Fibroblast of lung (primary cell): ENCODE measurements at places on chromosomes 1 and 21. TPM values are rescaled to one million over a fixed set of nuclear protein-coding genes. Genes with fewer than 3 reads are reported as not detected.

- no peak for DNase-seq
These were observed 7.9 kb downstream of the SLAMF1 start for GRCh38 chr1:160638926-160639325.

GRCh38 chr1:109619576-109620400 lies at the start of the genes AMPD2 and GNAT2:
Gene AMPD2 (plus strand): TSS chr1:109619837. CDS start chr1:109621176, 1,339 bp downstream.
Gene GNAT2 (minus strand): TSS chr1:109619616. CDS start chr1:109612870, 6,746 bp downstream.
- DNase-seq, result peak; percentile 86

- DNase-seq, result peak; percentile 7
These were observed 21.8 kb downstream of the MMEL1 start for GRCh38 chr1:2611031-2611501.

GRCh38 chr1:153958961-153959260 lies 499 bp upstream of the CRTC2 start:
- no peak for DNase-seq

DNA sequence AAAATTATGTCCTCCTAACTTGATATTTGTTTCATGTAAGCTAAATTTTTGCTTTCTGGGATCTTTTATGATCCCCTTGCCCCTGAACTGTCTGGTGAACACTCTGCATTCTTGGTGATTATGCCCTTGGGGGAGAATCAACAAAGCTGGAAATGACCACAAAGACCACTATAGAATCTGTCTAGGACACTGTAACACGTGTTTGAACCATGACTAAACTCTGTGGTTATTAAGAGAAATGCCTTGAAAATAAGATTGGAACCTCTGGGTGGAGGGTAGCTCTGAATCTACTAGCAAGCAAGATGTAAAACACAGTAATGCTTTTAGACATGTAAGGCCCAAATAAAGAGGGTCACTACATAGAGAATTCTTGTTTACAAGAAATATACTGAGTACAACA lies 237.5 kb downstream of the HMCN1 start:
- peak; percentile 97 for DNase-seq

GRCh38 chr1:46219551-46220520 lies 16.7 kb downstream of the LURAP1 start:
- no peak for DNase-seq

GRCh38 chr1:208233546-208233945 lies 10.6 kb downstream of the PLXNA2 start:
- DNase-seq, result no peak

- no peak for DNase-seq
These were observed 14.1 kb downstream of the PGM1 start for GRCh38 chr1:63607322-63607721.

GRCh38 chr21:38086580-38086979 lies 170.2 kb upstream of the KCNJ15 start:
- DNase-seq, result no peak

DNA sequence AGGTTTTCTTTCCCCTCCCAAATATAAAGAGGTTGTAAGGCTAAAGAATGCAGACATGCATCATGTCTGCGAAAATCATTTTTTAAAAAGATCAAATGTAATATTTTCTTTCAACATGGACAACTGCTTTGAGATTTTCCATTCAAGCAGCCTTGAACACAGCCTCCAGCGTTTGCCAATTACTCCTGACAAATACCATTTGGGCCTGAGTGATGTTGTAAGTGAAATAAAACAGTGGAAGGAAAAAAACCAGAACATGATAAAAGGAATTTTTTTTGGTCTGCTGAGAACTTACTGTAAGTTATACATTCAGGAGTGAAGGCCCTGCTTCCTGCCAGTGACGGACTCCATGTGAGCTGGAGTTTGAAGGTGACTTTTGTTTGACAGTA lies 37.2 kb downstream of the SETD4 start:
- DNase-seq, result peak; percentile 34

DNA sequence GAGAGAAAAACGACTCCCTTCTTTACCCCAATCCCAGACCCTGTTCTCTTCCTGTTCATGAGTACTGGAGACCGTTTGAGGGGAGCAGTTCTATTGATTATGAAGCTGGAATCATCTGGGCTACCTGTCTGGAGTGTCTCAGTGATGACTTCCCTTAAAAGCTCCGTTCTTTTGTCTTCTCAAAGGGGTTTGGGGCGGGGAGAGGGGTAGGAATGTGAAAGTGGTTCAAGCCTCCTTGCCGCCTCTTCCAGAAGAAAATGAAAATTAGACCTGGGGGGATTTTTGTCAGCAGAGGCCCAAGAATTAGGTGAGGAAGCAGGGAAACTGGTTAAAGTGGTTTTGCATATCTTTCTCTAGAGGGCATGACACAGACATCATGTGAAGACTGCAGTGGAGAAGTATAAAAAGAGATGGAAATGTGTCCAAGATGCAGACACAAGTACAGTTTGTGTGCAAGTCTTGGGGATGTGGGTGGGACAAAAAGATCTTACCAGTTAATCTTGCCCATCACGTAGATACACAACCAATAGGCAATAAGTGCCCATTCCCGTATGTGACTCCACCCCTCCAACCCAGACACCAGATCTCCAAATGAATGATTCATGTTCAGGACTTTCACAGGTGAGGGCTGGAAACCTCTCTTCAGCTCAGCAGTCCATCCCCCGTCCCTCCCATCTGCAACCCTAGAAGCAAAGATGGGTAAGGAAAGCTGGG lies 470 bp upstream of the MTMR11 start:
- DNase-seq, result peak; percentile 51

GRCh38 chr1:84122780-84123382 lies 21.2 kb upstream of the PRKACB start:
- DNase-seq, result peak; percentile 74

LCE3D gene
- polyA plus RNA-seq, result not detected in 2 replicates

ADAMTSL4 gene
- 7.3 and 19.8 TPM in 2 replicates for polyA plus RNA-seq

GRCh38 chr21:14737284-14737691 lies 191.2 kb upstream of the SAMSN1 start:
- DNase-seq, result no peak

DNA sequence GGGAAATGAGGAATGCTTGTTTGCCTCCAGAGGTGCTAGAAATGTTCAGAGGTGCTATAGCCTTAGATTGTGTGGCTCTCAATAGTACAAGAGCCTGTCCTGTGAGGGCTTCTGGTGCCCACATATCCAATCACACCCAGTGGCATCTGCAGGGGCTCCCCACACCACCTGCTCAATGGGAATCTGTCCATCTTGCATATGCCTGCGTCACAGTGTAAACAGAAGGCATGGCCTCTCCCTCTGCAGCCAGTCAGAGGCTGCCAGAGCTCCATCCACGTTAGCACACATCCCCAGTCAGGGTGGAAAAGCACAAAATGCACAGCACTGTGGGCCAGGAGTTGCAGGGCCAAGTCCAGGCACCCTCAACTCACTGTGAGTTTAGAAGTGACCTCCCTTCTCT lies 113.6 kb upstream of the GRIK3 start:
- DNase-seq, result no peak

- no peak for DNase-seq
These were observed 43.8 kb downstream of the ACTA1 start for GRCh38 chr1:229390130-229390529.

GRCh38 chr21:17139696-17140095 lies 373.1 kb upstream of the CXADR start:
- peak; percentile 8 for DNase-seq

CELA3A gene
- polyA plus RNA-seq, result not detected in 2 replicates

DNA sequence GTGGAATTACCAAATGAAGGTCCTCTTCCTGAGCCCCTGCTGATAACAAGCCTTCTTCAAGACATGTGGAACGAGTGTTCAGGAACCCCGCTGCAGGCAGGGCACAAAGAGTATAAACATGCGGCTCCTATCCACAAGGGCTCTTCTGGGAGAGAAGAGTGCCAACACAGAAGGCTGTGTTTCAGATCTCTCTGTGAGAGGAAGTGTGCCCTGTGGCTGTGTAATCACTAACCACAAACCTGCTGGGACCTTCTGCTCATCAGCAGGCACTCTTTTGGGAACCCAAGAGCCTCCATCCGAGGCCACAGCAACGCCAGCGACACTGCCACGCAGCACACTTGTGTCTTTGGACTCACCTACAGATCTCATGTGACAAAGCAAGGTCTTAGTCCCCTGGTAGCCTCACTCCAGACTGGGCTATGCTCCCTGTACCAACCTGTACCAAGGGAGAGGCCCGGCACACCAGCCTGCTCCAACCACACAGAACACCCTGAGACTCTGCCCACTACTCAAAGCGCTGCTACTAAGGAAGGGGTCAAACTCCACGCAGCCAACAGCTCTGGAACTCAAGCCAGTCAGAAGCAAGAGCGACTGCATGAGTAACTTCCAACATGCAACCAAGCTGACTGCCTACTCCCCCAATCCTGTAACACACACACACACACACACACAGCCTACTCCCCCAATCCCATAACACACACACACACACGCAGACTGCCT lies 7.8 kb downstream of the PTTG1IP start:
- DNase-seq, result no peak
